ENCODE measurements at places on chromosomes 7 and 10. TPM values are rescaled to one million over a fixed set of nuclear protein-coding genes. Genes with fewer than 3 reads are reported as not detected.

DNA sequence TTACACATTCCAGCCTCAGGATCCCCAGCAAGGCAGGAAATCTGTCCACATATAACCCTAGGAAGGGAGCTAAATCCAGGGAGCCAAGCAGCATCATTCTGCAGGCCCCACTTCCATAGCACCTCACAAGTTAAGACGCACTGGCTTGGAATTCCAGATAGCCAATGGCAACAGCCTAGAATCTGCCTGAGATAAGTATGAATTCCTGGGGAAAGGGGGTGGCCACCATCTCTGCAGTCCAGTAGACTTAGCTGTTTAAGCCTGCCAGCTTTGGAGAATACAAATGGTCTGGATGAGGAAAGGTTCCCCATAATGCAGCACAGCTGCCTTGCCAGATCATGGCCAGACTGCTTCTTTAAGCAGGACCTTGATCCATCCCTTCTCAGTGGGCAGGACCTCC is 179.4 kb upstream of the PRSS1 start:
- no peaks in the 10 kb centered on the region for H3K27me3 ChIP-seq
- peaks cover 2% of the 10 kb centered on the region for H3K4me1 ChIP-seq
- H3K36me3 ChIP-seq = no peaks in the 10 kb centered on the region
- no peak overlapping the region for H3K27ac ChIP-seq
- no peak for DNase-seq

- H3K27ac ChIP-seq = no peak overlapping the region
- H3K4me3 ChIP-seq = peak overlapping the region; percentile 88
- peaks cover 76% of the 10 kb centered on the region for H3K27me3 ChIP-seq
- H3K36me3 ChIP-seq = no peaks in the 10 kb centered on the region
- H3K4me1 ChIP-seq = peaks cover 30% of the 10 kb centered on the region
- no peak for DNase-seq
Measured at GRCh38 chr7:27161214-27161720, 4.1 kb downstream of the HOXA9 start.

GRCh38 chr7:13988065-13988464 is 1.4 kb downstream of the ETV1 start:
- H3K36me3 ChIP-seq = no peaks in the 10 kb centered on the region
- no peak overlapping the region for H3K27ac ChIP-seq

DNA sequence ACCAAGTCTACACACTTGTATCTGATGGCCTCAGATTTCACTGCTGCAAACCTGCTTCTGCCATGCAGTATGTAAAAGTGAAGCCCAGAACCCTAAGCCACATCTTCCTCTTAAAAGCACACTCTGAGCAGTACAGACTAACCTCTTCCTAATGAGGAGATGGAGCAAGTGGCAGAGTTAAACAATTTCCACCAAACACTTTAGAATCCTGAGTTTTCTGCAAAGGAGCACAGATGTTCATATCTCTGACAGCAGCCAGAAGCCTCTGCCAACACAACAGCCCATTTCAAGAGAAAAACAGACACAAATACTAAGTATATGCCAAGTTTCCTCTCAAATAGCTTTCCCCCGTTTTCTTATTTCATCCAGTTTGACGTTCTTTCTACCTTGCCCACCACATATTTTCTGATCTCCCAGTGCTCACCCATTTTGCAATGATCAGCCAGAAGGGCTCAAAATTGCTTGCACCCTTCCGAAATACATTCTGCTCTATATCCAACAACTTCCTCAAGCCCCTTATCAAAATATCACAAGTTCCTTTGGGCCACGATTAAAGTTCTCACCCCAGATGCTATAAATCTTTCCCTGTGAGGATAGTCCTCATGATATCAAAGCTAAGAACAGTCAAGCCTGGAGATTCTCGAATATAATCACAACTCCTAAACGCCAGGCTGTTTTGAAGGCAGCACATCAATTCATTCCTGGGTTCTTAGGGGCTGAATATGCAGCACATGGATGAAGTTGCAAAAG is 27.5 kb downstream of the ELMO1 start:
- DNase-seq = no peak
- no peaks in the 10 kb centered on the region for H3K27me3 ChIP-seq
- H3K36me3 ChIP-seq = peaks cover 5% of the 10 kb centered on the region
- no peak overlapping the region for H3K27ac ChIP-seq
- H3K4me1 ChIP-seq = peaks cover 43% of the 10 kb centered on the region

DNA sequence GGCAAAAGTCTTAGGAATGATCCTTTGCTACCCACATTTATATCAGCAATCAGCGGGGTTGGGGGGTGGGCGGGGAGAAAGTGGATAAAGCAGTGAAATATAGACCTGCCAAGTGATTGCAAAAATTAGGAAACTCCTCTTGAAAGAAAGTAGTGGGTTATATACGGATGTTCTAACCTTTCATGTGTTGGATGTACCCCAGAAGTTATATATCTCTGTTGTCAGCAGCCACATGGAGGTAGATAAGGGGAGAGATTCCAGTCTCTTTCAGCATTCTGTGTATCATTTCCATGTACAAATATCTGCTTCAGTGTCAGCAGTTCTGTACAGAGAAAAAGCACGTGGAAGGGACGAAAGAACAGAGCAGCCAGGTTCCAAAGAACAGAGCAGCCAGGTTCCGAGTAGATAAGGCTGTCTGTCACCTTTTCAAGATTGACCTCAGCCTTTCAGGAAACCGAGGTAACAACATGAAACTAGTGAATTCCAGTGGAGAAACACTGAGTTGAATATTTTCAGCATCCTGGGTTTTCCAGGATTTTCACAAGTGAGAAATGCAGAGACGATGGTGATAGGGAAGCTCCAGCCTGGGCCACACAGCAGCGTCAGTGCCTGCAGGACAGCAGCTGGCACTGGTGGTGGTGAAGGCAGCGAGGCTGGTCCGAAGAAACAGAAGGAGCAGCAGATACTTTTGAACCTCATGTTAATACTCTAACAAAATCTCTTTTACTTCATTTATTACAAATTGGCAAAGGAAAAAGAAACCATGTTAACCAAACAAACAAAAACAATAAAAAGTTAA is 212.3 kb downstream of the C7orf25 start:
- no peaks in the 10 kb centered on the region for H3K4me1 ChIP-seq
- DNase-seq = no peak
- H3K4me3 ChIP-seq = no peak overlapping the region
- H3K27me3 ChIP-seq = peaks cover 3% of the 10 kb centered on the region

The NEUROG3 gene
- polyA plus RNA-seq = not detected

- no peak for DNase-seq
- no peak overlapping the region for H3K27ac ChIP-seq
- no peaks in the 10 kb centered on the region for H3K36me3 ChIP-seq
- no peak overlapping the region for H3K4me3 ChIP-seq
- H3K4me1 ChIP-seq = no peaks in the 10 kb centered on the region
- H3K27me3 ChIP-seq = peaks cover 5% of the 10 kb centered on the region
Measured at GRCh38 chr10:600876-601659, 88.4 kb downstream of the DIP2C start.

DNA sequence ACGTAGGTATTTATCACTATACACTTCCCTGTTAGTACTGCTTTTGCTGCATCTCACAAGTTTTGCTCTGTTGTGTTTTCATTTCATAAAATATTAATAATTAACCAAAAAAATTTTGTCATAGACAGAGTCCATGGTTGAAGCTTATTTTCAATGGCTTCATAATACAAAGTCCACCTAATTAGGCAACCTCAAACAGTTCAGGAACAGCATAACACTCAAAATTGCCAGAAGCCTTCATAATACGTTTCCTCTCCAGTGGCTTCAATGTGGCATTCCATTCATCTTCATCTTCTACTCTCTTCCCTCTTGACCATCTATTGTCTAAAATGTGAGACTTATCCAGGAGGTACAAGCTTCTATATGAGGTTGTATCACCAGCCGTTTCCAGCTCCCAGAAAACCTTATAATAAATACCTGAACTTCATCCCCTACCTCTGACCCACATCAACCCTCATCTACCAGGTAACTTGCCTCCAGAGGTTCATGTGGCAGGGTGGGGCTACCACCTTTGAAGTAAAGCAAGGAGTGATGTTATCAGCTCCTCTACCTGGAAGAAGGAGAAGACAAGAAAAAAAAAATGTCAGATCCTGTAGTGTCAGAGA is 337.3 kb downstream of the MALRD1 start:
- no peaks in the 10 kb centered on the region for H3K36me3 ChIP-seq
- H3K4me1 ChIP-seq = no peaks in the 10 kb centered on the region
- H3K4me3 ChIP-seq = no peak overlapping the region
- no peak overlapping the region for H3K27ac ChIP-seq
- no peak for DNase-seq

- no peak overlapping the region for H3K4me3 ChIP-seq
- no peak for DNase-seq
- H3K27ac ChIP-seq = no peak overlapping the region
- H3K36me3 ChIP-seq = no peaks in the 10 kb centered on the region
- peaks cover 2% of the 10 kb centered on the region for H3K27me3 ChIP-seq
Measured at GRCh38 chr7:143002106-143002505, 24.8 kb downstream of the OR9A2 start.

DNA sequence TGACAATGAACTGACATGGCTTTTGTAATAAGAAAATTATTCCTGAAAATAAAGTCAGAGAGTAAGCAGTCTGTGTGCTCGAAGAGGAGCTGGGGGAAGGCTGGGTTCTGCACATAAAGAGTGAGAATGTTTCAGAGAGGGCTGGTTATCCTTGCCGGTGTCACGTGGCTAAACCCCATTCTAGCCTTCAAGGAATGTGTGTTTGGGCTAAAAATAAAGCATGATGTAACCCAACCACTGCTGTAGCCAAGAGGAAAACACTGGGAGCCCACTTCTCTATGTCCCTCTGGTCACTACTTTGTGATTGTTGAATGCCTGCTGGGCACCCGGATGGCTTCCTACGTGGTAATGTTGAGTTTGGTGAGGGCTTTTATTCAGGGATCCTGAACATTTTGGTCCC is 23.5 kb downstream of the WDFY4 start:
- no peak for DNase-seq
- H3K27me3 ChIP-seq = no peaks in the 10 kb centered on the region
- H3K27ac ChIP-seq = no peak overlapping the region

- no peak overlapping the region for H3K4me3 ChIP-seq
- no peaks in the 10 kb centered on the region for H3K4me1 ChIP-seq
- no peaks in the 10 kb centered on the region for H3K36me3 ChIP-seq
- no peak for DNase-seq
- no peak overlapping the region for H3K27ac ChIP-seq
Measured at GRCh38 chr7:51158211-51158610, 158.4 kb downstream of the COBL start.

The ATRNL1 gene
- polyA plus RNA-seq = not detected

The OR2A25 gene
- not detected for polyA plus RNA-seq

The ZNF488 gene
- polyA plus RNA-seq = not detected

GRCh38 chr10:84593506-84593905 is 265.1 kb downstream of the CCSER2 start:
- no peak for DNase-seq
- H3K36me3 ChIP-seq = no peaks in the 10 kb centered on the region

- no peak overlapping the region for H3K4me3 ChIP-seq
- DNase-seq = no peak
- H3K36me3 ChIP-seq = no peaks in the 10 kb centered on the region
- peaks cover 2% of the 10 kb centered on the region for H3K27me3 ChIP-seq
- no peaks in the 10 kb centered on the region for H3K4me1 ChIP-seq
Measured at GRCh38 chr10:4902571-4903011, 60.6 kb upstream of the AKR1C1 start.

The CPN1 gene
- polyA plus RNA-seq = not detected

- H3K4me1 ChIP-seq = peaks cover 46% of the 10 kb centered on the region
- DNase-seq = no peak
- H3K27me3 ChIP-seq = peaks cover 7% of the 10 kb centered on the region
- H3K27ac ChIP-seq = peak overlapping the region; percentile 98
- H3K4me3 ChIP-seq = peak overlapping the region; percentile 86
Measured at GRCh38 chr7:140229101-140229525, 52.3 kb upstream of the KDM7A start.

DNA sequence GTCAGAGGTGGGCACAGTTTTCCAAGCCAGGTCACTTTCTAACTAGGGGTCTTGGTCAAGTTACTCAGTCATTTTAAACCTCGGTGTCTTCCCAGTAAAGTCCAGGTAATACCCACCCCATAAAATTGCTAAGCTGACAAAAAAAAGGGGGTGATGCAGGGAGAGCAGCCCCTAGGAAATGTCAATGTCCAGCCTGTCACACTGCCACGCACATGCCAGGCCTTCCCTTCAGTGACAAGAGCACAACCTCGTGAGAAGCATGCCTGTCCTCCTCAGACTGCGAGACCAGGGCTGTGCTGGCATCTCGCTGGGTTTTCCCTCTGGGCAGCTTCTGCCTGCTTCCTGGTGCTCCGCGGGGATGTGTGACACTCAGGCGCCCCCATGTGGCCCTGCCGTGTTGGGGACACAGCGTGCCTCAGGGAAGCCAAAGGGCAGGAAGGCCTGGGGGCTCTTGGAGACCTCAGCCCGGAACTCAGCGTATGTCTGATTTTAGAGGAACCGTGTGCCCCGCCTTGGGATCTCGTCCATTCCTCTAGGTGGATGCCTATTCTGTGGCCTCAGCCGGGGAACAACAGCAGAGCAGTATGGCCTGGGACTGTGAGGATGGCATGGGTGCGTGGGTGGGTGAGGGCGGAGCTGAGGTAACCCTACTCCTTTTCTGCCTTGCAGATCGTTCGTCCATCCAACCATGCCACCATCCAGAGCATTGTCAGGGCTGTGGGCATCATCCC is 10.2 kb upstream of the GDF2 start:
- DNase-seq = peak; percentile 22
- H3K4me3 ChIP-seq = no peak overlapping the region
- no peaks in the 10 kb centered on the region for H3K36me3 ChIP-seq
- no peak overlapping the region for H3K27ac ChIP-seq
- H3K4me1 ChIP-seq = no peaks in the 10 kb centered on the region
- peaks cover 4% of the 10 kb centered on the region for H3K27me3 ChIP-seq

DNA sequence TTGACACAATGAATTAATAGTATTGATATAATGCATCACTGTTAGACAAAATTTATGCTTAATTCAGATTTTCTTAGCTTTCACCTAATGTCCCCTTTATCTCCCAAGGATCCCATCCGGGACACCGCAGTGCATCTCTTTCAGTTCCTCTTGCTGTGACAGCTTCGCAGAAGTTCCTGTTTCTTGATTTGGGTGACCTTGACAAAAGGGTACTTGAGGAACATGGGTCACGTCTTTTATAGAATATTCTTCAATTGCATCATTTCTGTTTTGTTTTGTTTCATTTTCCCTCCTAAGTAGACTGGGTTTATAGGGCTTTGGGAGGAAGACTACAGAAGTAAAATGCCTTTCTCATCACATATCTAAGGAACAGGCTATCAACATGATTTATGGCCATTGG is 453.2 kb downstream of the DPP6 start:
- H3K27me3 ChIP-seq = no peaks in the 10 kb centered on the region
- no peaks in the 10 kb centered on the region for H3K36me3 ChIP-seq
- H3K4me3 ChIP-seq = no peak overlapping the region
- H3K4me1 ChIP-seq = no peaks in the 10 kb centered on the region
- no peak overlapping the region for H3K27ac ChIP-seq

The NCF1 gene
- 2.3 TPM for polyA plus RNA-seq

The PNLIPRP1 gene
- not detected for polyA plus RNA-seq

DNA sequence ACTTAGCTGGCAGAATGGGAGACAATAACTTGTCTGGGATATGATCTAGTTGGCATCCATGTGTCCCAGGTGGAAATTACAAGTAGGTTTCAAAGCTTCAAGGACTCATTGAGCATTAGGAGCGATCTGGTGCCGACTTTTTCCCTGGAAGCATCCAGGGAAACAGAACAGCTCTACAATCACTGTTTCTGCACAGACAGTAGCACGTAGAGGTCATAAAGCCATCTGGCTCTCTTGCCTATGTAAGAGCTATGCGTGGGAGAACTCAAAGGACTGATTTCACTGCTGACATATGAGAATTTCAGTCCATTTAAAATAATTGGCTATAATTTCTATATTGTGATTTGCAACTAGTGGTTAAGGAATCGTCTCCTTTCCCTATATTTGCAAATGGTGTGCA is 791.7 kb downstream of the REEP3 start:
- no peaks in the 10 kb centered on the region for H3K36me3 ChIP-seq
- no peak overlapping the region for H3K27ac ChIP-seq
- no peaks in the 10 kb centered on the region for H3K27me3 ChIP-seq
- DNase-seq = no peak

The NODAL gene
- polyA plus RNA-seq = not detected
